ENCODE measurements at places on chromosomes 7 and 10.

- DNase-seq = peak; percentile 81
Observed at GRCh38 chr7:102404005-102404861, 8.1 kb downstream of the PRKRIP1 start.

DNA sequence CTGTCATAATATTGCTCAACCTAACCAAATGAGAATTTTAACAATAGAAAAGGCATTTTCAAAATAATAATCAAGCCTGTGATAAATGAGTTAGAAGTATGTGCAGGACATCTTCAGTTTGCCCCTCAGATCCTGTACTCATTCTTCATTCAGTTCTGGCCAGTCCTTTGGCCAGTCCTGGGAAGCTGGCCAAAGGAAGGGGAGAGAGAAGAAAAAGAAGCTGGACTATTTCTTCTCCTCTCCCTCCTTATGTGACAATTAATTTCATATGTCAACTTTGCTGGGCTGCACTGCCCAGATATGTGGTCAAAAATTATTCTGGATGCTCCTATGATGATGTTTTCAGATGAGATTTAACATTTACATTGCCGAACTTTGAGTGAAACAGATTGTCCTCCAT, 31.6 kb upstream of the ITGB8 start:
- no peak for DNase-seq

DNA sequence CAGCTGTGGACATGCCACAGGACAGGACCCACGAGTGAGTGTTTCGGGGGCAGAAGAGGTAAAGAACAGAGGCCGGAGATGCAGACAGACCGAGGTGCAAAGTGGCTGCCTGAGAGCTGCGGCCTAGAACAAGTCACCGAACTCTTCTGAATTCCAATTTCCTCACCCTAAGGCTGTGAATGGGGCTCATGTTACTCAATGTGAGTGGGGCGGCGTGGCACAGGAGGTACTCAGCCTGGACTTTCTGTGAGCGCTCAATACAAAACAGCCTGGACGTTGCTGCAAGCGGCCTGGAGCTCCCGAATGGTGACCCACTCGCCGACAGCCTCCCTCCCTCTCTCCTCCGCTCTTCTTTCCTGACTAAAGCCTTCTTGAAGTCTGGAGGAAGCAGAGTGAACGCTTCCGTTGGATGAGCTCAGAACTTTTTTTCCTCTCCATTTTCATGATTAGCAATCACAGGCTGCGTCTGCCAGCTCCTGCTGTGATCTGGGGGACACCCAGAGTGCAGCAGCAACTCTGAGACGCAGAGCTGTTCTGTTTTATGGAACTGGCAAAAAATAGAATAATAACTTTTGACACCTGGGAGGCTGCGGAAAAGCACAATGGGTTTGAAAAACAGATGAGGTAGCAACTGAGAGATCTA, 108.5 kb downstream of the PTPRN2 start:
- no peak for DNase-seq

DNA sequence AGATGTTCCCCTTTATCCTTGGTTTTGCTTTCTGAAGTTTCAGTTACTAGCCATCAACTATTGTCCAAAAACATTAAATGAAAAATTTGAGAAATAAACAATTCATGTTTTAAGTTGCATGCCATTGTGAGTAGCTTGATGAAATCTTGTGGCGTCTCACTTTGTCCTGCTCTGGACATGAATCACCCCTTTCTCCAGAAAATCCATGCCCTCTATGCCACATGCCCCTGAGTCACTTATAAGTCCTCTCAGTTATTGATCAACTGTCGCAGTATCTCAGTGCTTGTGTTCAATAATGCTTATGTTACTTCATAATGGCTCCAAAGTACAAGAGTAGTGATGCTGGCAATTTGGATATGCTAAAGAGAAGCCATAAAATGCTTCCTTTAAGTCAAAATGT, 208.0 kb upstream of the FERD3L start:
- no peak for DNase-seq

DNA sequence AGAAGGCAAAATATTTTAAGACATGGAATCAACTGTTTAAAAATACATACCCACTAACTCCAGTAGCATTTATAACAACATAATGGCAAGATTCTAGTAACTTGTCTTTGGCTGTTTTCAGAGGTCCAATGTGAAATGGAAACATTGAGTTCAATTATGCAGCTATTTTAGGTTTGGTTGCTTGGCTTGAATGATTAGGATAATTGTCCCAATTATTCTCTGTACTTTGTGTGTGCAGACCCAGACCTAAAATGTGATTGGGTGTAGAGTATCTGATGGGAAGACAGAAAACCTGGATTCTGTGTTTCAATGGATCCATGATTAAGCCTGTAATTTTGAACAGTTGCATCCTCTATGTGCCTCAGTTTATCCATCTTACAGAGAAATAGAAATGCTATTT, 392.7 kb upstream of the NFE2L3 start:
- DNase-seq = no peak

- no peak for DNase-seq
Observed at GRCh38 chr10:121495719-121496118, 102.5 kb downstream of the FGFR2 start.

- DNase-seq = peak; percentile 90
Observed at GRCh38 chr10:44801383-44802327, 109.5 kb upstream of the TMEM72 start.

- DNase-seq = no peak
Observed at GRCh38 chr7:6479067-6479466, 31.3 kb upstream of the DAGLB start.

Measured in RPMI8226 (cell line).